ENCODE measurements at places on chromosomes 1 and 21.

- no peak for DNase-seq
Measured at GRCh38 chr1:48250572-48250971, 28.1 kb downstream of the SLC5A9 start.

DNA sequence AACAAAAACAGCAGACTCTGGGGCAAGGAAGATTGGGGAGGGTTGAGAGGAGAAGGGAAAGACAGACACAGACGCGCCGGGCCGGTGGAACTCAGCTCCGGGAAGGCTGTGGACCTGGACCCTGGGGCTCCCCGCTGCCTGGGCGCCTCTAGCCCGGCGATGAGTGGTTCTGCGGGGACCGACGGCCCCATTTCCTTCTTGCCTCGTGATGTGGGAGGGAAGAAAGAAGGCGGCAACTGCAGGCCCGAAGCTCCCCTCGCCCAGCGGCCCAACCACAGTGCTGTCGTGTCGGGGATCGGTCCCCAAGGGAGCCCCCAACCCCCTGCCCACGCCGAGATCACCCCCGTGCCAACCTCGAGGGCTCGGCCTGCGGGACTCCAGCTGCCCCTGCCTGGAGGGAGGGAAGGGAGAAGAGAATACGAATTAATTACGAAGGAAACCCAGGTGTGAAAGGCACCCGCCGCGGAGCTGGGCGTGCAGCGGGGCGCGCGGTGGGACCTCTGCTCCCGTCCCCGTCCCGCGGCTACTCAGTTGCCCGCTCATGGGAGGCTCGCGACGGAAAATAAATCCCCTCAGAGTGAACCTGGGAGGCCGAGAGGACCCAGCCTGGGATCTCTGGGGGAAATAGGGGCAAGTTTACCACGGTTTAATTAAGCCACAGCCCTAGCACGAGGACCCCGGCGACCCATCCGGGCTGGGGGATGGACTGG, 7.4 kb downstream of the FOXD3 start:
- DNase-seq: no peak

GRCh38 chr1:223176437-223176836, 33.4 kb upstream of the TLR5 start:
- DNase-seq: no peak

DNA sequence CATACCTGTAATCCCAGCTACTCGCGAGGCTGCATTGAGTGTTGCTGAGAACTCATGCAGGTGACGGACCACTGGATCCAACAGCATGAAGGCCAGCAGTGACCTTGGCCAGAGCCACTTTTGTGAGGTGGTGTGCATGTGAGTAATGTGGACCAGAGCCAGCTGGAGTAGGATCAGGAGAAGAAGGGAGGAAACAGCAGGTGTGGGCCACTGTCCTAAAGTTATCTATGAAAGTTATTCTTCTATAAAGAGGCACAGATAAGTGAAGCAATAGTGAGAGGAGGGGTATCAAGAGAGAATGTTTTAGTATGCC, 47.8 kb downstream of the TCP10L start:
- no peak for DNase-seq

GRCh38 chr1:209616366-209617046, 33.0 kb downstream of the CAMK1G start:
- no peak for DNase-seq

- no peak for DNase-seq
Measured at GRCh38 chr1:197954718-197955418, 37.7 kb downstream of the LHX9 start.

GRCh38 chr1:16140068-16140596, 15.7 kb downstream of the EPHA2 start:
- no peak for DNase-seq

GRCh38 chr1:83034851-83035250, 964.1 kb downstream of the TTLL7 start:
- no peak for DNase-seq

GRCh38 chr1:172699695-172700227, 40.9 kb downstream of the FASLG start:
- no peak for DNase-seq

- no peak for DNase-seq
Measured at GRCh38 chr1:193326296-193326695, 139.9 kb upstream of the B3GALT2 start.

- DNase-seq: peak; percentile 28
Measured at GRCh38 chr1:110524311-110525248, 5.6 kb upstream of the KCNA10 start.

DNA sequence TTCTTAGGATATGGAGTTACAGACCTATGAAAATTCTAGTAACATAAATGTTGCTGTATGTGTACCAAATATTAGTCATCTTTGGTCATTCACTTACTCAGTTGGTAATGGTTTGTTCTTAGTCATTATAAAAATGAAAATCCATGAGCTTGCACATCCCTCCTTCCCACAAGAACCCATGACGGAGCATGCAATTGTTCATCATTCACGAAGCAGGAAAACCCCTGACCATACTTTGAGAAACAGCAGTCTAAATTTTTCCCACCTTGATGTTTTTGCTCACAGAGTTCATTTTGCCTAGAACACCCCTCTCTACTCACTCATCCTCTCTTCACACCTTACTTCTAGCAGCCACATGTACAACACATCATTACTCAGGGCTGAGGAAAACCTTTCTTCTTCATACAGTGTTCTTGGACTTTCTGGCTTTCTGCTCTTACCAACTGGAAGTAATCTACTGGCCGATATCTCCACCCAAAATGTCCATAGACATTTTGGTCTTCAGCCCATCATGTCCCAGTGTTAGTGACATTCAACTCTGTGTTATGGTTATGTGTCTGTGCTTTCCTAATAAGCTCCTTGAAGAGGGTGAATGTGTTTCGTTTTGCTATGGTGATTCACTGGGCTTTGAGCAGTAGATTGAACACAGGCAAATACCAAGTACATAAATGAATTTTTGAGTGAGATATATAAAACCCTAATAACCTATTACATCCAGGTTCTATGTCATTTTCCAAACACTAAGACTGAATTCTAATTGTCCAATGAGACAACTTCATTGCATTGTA, 189.9 kb downstream of the ZC3H11B start:
- no peak for DNase-seq

GRCh38 chr1:79845936-79846335, 839.4 kb upstream of the ADGRL4 start:
- no peak for DNase-seq

- DNase-seq: no peak
Measured at GRCh38 chr1:26075421-26076144, 8.2 kb upstream of the TRIM63 start.

DNA sequence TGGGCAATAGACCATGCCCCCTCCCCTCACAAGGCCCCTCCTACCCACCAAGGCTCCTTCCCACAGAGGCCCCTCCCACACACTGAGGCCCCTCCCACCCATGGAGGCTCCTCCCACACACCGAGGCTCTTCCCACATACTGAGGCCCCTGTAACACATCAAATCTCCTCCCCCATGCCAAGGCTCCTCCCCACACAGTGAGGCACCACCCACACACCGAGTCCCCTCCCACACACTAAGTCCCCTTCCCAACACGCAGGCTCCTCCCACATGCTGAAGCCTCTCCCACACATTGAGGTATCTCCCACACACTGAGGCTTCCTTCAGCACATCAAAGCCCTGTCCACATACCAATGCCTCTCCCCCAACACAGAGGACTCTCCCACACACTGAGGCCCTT, 391.8 kb downstream of the CAMTA1 start:
- no peak for DNase-seq

- no peak for DNase-seq
Measured at GRCh38 chr1:162716123-162716522, 74.4 kb upstream of the HSD17B7 start.

DNA sequence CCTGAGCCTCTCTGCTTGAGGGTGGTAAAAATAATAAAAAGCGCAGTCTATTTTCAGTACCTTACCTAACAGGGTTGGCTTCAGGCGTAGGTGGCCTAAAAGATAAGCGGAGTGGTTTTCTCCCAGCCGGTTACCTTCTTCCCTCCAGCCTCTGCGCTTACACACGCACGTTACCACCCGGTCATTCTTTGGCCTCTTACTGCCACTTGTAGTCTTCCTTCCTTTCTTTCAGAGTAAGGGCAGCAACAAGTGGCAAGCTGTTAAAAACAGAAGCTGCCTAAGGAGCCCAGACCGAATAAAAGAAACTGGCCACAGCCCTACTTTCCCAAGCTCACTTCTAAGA, 35.4 kb downstream of the CLCA1 start:
- DNase-seq: no peak

DNA sequence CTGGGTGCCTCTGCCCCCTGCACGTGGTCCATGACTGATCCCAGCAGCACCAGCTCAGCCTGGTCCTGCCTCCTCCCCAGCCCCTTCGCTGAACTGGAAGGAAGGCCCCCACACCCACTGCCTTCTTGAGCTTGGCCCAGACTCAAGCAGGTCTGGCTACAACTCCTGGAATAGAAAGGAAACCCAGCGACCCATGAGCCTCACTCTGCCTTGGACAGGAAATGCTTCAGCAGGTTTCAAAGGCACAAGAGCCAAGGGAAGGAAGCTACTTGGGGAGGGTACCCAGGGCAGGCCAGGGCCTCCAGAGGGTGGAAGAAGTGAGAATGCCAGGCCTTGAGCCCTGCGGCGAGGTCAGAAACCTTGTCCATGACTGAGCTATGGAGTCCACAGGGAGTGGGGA, 35.9 kb upstream of the RD3 start:
- DNase-seq: no peak

- DNase-seq: peak; percentile 89
Measured at GRCh38 chr1:223143537-223144248, 645 bp upstream of the TLR5 start.

- DNase-seq: no peak
Measured at GRCh38 chr1:230253150-230253549, 173.0 kb downstream of the PGBD5 start.

- no peak for DNase-seq
Measured at GRCh38 chr1:59499273-59499942, 202.5 kb downstream of the FGGY start.

- no peak for DNase-seq
Measured at GRCh38 chr1:23167353-23168078, 1.1 kb downstream of the LUZP1 start.

DNA sequence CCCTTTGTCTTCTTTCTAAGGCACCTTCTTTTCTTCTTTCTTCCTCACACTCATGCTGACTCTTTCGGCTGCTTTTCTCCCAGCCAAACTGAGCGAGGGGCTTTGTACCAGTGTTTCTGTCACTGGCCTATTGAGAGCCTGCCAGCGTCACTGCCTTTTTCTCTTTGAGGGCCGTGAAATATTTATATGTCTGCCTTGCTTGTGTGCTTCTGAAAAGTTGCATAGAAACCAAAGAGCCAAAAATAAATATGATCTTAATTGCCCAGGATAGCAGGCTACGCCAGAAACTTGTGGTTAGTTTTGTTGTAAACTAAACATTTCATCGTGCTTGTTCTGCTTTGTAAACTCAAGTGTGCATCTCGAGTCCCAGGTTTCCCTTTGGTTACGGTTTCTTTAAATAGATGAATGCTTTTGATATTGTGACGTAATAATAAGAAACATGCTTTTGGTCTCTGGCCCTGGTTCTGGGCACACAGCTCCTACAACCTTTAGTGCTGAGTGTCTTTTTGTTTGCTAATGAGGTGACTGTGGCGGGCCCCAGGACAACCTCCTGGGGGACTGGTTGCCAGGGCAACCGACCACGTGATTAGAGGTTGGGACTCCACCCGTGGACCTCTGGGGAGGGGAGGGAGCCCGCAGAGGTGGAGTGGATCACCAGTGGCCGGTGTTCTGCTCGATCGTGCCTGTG, 10.8 kb downstream of the SLC37A1 start:
- DNase-seq: peak; percentile 69

DNA sequence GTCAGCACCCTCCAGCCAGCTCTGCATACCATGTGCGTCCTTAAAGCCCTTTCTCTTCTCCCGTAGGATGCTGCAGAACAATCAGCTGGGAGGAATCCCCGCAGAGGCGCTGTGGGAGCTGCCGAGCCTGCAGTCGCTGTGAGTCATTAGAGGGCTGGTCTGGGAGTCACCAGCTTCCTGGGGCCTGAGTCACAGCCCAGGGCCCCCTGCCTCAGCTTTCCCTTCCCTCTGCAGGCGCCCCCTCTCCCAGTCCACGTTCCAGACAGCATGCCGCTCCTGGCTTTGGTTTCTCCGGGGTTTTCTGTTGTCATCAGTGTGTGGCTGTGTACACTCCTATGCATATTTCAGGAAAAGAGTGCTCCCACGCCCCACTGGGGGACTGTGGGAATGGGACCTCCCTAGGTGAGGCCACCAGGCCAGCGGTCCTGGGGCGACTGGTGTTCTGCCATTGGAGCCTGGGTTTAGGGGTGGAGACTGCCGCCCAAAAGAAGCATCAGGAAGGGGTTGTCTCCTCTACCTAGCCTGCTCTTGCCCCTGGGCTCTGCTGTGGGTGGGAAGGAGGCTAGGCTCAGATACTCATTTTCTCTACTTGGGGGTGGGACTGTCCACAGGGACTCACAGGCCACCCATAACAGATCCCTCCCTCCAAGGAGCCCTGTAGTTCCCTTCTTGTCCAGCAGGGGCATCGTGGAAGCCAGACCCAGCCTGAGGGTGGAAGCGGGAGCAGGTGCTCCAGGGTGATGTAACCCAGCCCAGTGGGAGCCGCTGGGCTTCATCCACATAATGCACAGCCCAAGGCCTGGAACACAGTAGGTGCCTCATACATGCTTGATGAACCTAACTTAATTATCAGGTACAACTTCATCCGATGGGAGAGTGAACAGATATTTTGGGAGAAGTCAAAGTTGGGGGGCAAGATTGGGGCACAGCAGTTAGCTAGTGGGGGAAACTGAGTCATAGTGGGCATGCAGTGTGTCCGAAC, 42.5 kb downstream of the LGR6 start:
- DNase-seq: peak; percentile 55

DNA sequence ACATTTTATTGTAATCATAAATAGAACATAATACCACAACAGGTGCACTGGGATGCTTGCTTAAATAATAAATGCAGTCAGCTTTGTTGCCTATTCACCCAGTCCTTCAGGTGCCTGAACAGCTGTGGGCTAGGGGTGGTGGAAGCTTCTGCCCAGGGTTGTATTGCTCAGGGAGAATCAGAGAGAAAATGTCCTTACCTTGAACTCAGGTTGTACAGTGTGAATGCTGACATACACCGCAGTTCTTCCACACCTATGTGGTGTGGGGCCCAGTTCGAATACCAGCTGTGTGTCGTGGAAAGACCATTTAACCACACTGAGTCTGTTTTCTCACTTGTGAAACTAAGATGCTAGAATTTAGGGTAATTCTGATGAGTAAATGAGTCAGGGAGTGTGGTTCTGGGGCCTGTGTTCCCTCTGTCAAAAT, 115.7 kb upstream of the ATP1A1 start:
- peak; percentile 44 for DNase-seq

DNA sequence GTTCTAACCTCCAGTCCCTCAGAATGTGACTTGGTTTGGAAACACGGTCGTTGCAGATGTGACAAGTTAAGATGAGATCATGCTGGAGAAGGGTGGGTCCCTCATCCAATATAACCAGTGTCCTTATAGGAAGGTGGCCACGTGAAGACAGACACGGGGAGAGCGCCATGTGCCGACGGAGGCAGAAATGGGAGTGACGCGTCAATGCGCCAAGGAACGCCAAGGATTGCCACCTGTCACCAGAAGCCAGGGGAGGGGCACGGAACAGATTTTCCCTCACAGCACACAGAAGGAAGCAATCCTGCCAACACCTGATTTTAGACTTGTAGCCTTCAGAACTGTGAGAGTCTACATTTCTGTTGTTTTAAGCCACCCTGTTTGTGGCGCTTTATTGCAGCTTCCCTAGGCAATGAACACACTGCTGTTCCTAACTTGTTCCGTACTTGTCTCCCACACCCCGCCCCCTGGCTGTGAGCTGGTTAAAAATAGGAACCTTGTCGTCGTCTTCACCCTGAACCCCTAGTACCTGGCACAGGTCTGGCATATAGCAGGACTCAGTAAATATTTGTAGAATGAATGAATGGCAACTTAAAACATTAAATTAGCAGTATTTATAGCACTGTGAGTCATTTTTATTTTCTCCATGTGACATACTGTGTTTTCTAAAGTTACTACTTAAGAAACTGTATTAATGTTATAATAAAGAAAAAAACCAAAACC, 14.2 kb downstream of the RIMS3 start:
- no peak for DNase-seq
